T1000 (cell line): ENCODE measurements at places on chromosomes 5 and 9.

- DNase-seq: no peak
Observed at GRCh38 chr9:91379426-91379825, 17.7 kb upstream of the AUH start.

DNA sequence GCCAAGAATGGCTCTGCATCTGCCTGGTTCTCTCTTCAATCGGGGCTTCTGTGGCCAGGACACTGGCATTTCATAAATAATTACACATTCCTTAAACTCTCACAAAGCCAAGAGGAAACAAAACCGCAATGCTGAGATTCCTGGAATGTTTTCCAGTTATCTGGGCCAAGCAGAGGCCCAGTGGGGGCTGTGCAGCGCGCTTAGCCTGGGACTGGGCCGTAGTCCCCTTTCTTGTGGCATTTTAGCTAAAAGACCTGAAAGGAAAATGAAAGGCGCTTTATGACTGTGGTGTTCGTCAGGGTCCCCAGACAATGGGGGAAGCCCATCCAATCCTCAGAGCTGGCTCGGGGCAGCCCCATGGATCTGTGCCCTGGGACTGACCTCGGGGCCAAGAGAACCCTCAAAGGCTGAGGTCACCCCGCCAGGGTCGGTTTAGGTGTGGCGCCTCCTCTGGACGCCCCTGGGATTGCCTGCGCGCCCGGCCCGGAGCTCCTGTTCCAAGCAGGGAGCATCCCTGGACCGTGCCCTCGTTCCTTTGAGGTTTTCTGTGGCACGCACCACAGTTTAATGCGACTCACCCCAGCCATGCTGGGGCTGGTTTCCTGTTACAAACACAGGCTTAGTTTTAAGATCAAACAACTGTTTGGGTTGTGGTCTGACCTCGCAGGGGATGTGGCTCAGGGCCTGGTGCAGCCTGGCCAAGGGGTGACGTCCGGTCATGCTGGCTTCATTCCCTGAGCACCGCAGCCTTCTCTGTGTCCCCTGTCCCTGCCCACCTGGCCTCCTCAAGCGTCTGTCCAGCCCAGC lies 51.5 kb upstream of the NKD2 start:
- DNase-seq: peak; percentile 43

DNA sequence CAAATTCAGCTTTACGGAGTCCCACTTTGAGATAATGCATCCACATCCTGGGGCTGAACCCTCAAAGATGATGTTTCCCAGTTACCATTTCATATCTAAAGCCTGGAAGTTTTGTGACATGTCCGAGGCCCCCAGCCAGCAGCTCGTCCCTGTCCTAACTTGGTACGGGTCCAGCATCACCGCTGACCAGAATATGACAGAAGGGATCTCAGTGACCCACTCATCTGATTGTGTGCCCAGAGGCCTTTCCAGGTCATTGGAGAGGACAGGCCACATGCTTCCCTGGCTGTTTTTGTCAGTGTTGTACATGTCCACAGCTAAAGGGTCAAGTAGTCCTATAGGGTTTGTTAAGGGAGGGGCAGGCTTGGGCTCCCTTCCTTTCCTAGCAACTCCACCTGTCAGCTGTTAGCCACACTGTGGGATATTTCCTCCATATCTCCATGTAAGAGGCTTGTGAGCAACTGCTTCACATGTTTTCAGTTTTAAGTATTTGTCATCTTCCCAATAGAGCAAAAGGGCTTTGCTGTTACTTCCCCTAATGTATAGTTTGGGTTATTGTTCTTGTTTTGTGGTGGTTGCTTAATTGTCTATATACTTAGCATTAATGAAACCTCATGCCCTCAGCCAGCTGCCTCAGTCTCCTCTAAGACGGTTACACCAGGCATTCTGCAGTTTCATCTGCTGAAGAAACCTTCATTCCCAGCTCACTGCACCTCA lies 33.4 kb downstream of the SECISBP2 start:
- DNase-seq: no peak

DNA sequence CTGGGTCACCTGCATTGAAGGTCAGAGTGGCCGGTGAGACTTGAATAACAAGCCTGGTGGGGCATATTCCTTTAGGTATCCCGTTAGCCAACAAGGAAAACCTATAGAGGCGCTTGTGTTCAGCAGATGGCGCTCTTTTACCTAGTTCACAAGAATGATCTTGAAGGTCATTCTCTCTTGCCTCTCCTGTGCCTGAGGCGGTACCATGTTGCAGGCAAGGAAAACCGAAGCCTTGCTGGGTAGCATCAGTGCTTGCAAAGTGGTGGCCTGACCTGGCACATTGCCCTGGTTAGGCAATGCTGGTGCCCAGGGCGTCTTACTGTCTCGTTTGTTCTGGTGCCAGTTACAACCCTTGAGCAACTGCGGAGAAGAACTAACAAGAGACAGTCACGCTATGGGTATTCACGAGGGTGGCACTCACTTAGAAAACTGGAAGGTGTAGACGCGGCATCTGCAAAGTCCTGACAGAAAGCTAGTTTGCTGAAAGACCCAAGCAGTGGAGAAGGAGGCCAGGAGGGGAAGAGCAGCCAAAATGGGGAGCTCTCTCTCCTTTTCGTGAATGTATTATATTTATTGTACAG lies 56.7 kb downstream of the AOPEP start:
- DNase-seq: peak; percentile 94

DNA sequence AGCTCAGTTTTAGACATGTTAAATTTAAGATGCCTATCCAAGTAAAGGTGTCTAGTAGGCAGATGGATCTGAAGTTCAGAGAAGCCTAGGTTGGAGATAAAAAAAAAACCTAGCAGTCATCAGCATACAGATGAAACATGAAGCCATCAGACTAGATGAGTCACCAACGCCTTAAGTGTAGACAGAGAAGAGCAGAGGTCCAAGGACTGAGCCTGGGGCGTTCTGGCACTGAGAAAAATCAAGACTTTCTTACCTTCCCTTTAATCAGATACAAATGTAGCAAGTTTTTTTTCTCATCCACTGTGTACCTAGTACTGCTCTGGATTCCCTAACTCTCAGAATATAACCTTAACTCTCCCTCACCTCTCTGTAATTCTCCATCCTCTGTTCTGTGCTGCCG lies 97.3 kb downstream of the SIL1 start:
- no peak for DNase-seq

DNA sequence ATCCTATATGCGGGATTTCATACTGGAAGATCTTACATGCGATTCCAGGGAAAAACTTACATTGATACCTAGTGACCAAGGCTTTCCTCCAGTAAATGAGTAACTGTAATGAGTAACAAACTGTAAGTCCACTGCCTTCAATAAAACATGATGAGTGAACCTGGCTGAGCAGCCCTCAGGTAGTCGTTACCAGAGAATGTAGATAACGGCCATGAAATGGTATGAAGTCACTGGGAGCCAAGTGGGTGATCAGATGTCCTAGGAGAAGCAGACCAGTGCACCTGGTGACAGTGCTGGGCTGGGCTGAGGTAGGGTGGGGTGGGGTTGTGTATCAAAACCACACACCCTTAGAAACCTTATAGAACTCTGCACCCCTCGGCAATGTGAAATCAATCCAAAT lies 203.6 kb downstream of the ALDH1A1 start:
- DNase-seq: no peak

- no peak for DNase-seq
Observed at GRCh38 chr5:68396722-68397121, 181.2 kb downstream of the PIK3R1 start.
